ENCODE measurements at places on chromosomes 7 and 10. TPM values are rescaled to one million over a fixed set of nuclear protein-coding genes. Genes with fewer than 3 reads are reported as not detected.

The OPALIN gene
- not detected for total RNA-seq

The CRPPA gene
- total RNA-seq = 0.31 TPM

The VIM gene
- total RNA-seq = 1,572 TPM

The KEL gene
- total RNA-seq = not detected

The PTER gene
- total RNA-seq = 11.3 TPM

The UTF1 gene
- total RNA-seq = not detected

The SLC13A4 gene
- not detected for total RNA-seq

Data from hair follicular keratinocyte (primary cell).